ENCODE measurements at places on chromosomes 16 and 17. TPM values are rescaled to one million over a fixed set of nuclear protein-coding genes. Genes with fewer than 3 reads are reported as not detected.

Gene MAP2K3
- total RNA-seq, result 15.3 TPM

Gene ANKRD40CL
- not detected for total RNA-seq

Gene ARHGDIA
- total RNA-seq, result 288 TPM

GRCh38 chr17:74340470-74341023 lies 14.5 kb downstream of the KIF19 start:
- no peaks in the 10 kb centered on the region for H3K36me3 ChIP-seq
- no peak overlapping the region for H3K4me3 ChIP-seq
- H3K4me1 ChIP-seq, result no peaks in the 10 kb centered on the region

- H3K4me1 ChIP-seq, result no peaks in the 10 kb centered on the region
- H3K36me3 ChIP-seq, result no peaks in the 10 kb centered on the region
- H3K4me3 ChIP-seq, result no peak overlapping the region
- DNase-seq, result no peak
These were observed 2.7 kb upstream of the PRSS41 start for GRCh38 chr16:2795395-2796143.

GRCh38 chr17:47275245-47275984 lies 21.8 kb downstream of the ITGB3 start:
- H3K27ac ChIP-seq, result no peak overlapping the region
- peaks cover 9% of the 10 kb centered on the region for H3K4me1 ChIP-seq
- H3K36me3 ChIP-seq, result no peaks in the 10 kb centered on the region
- no peaks in the 10 kb centered on the region for H3K27me3 ChIP-seq
- peak; percentile 60 for DNase-seq

- no peak overlapping the region for H3K4me3 ChIP-seq
- no peak for DNase-seq
- H3K27ac ChIP-seq, result no peak overlapping the region
- no peaks in the 10 kb centered on the region for H3K4me1 ChIP-seq
- no peaks in the 10 kb centered on the region for H3K27me3 ChIP-seq
- no peaks in the 10 kb centered on the region for H3K36me3 ChIP-seq
These were observed 77.2 kb downstream of the AATF start for GRCh38 chr17:37025847-37026530.

DNA sequence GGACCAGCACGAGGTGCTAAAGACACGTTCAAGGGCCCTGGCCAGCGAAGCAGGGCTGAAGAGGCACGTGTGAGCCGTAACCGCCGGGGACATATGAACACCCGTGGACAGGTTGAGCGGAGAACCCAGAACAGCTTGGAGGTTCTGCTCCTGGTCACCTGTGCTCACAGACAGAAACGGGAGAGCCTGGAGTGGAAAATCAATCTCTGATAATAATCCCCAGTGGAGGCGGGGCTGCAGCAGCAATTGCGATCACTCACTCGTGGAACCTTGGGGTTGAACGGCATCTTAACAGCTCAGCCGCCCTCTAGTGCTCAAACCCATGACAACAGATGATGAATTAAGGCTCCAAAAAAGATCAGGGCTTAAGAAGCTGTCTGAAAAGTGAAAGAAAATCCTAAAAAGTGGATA lies 25.6 kb downstream of the WIPI1 start:
- no peaks in the 10 kb centered on the region for H3K27me3 ChIP-seq
- DNase-seq, result peak; percentile 76
- H3K4me1 ChIP-seq, result peaks cover 4% of the 10 kb centered on the region
- H3K4me3 ChIP-seq, result no peak overlapping the region
- H3K27ac ChIP-seq, result no peak overlapping the region

Measured in adrenal gland (tissue), 19 donors.